ENCODE measurements at places on chromosomes 7 and 10.

- DNase-seq = no peak
Observed at GRCh38 chr10:110425684-110426293, 71.9 kb upstream of the DUSP5 start.

DNA sequence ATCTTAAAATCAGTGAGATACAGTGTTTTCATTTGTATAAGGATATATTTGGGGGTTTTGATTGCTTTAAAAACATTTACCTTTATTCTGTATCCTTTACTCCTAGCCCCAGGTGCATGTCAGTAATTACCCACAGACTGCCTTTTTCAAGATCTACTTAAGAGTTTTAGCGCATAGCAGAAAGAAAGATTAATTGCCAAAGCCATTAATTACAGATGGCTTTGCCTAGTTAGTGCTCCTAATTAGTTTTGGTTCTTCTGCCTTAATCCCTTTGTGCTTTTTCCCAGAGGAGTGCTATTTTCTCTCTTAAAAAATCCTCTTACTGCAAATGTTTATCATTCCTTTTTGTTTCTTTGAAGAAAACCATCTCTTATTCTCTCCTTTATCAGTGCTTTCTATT lies 122.8 kb downstream of the MAPK8 start:
- DNase-seq = no peak

DNA sequence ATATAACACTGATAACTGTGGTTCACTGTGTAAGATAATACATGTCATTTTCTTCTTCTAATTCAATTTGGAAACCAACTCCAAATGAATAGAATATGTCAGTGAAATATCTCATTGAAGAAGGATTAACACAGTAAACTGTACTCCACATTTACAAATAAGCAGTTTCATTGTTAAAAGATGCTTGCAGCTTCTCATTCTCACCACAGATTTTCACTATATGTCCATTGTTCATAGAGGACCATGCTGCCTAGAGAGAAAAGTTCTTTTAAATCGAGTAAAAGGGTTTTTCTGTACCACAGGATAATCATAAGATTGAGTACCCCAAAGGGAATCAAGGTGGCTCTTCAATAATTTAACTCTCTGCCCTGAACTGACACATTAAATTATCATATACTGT lies 165.5 kb downstream of the LRRN3 start:
- no peak for DNase-seq

- DNase-seq = peak; percentile 79
Observed at GRCh38 chr10:101062232-101063049, 652 bp downstream of the KAZALD1 start.

DNA sequence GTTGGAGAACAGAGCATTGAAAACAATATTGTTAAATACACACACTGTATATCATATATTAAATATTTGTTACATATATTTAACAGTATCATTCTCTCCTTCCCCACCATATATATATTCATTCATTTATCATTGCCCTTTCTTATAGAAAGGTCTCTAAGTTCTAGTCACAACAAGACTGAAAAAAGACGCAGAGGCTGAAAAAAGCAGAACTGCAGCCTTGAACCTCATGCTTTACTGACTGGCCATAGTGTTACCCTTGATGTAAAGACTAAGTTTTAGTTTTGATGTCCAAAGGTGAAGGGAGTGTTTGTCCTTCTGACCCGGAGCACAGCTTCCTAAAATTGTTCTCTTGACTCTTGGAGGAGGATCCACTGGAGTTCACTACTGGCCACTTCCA lies 247.9 kb downstream of the PTEN start:
- no peak for DNase-seq

DNA sequence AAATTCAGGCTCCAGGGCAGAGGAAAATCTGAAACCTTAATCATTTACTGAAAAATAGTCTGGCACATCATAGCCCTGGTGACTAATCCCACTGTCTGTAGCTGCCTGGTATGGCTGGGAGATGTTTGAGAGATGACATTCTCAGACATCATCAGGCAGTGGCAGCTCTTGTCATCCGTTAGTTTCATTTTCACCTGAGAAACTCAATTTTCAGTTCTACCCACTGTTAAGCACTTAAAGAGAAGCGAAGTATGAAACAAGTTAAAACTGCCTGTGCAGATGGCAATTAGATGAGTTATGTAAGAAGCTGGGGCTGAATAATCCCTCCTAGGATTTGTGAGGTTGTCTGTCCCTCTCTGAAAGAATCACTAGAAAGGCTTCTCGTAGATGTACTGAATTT lies 150.2 kb downstream of the NSUN6 start:
- no peak for DNase-seq

- no peak for DNase-seq
Observed at GRCh38 chr7:17299483-17299991, 1.1 kb downstream of the AHR start.

- DNase-seq = no peak
Observed at GRCh38 chr10:59276919-59277318, 85.4 kb downstream of the FAM13C start.

DNA sequence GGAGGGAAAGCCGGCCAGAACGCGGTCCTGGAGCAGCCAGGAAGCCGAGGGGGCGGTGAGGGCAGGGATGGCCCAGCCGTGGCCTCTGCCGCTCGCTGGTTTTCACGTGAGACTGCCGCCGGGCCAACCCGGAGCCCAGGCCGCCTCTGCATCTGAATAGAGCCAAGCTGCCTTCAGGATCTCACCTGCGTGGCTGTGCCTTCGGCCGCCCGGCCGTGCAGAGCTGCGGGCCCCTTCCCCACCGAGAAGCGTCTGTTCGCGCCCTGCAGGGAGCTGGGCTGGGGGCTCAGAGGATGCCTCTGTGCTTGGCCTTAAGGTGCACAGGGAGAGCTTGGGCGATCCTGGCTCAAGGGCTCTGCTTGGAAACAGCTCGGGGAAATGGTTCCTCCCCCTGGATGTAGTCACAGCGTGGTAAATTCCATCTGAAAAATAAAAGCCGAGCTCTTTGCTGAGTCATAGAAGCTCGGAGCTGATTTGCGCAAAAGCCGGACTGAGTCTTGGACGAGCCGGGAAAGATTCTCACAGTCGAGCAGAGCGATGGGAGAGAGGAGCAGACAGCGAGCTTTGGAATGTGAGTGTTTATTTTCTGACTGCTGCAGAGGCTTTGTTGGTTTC lies at the start of gene JAKMIP3:
Gene JAKMIP3 (plus strand): TSS at position 456 of the 615 bp plus-strand sequence. CDS start 38,863 bp downstream, outside the sequence.
- no peak for DNase-seq

DNA sequence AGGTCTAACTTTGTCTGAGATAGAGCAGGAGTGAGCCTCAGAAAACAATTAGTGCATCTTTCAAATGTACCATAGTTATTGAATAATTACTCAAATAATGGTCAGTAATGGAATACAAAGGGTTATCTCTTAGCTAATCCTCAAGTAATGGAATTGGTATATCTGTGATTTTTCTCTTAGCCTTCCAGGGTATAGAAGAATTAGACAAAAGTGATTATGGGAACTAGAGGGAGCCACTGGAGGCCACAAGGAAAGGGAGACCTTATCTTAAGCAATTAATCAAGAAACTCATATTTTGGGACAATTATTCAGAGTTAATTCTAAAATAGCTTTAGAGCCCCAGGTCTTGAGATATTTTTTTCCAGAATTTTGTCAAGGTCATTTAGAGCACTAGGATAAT lies 110.0 kb upstream of the GATA3 start:
- DNase-seq = no peak

DNA sequence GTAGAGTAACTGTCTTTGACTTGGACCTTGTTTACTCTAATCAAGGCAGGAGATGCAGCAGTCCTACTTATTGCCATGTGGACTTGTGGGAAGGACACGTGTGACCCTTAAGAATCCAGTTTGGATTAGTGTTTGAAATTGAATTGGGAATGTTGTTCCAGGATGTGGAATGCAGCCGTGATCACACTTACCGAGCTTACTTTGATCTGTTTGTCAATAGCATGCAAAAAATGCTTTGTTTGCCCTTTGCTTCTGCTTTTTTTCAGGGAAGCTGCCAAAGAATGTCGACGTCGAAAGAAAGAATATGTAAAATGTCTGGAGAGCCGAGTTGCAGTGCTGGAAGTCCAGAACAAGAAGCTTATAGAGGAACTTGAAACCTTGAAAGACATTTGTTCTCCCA lies 84.7 kb downstream of the CREM start:
- no peak for DNase-seq

- no peak for DNase-seq
Observed at GRCh38 chr7:109111086-109111485, 541.4 kb downstream of the DNAJB9 start.

GRCh38 chr7:99393355-99394187 lies 14.8 kb downstream of the PDAP1 start:
- no peak for DNase-seq

DNA sequence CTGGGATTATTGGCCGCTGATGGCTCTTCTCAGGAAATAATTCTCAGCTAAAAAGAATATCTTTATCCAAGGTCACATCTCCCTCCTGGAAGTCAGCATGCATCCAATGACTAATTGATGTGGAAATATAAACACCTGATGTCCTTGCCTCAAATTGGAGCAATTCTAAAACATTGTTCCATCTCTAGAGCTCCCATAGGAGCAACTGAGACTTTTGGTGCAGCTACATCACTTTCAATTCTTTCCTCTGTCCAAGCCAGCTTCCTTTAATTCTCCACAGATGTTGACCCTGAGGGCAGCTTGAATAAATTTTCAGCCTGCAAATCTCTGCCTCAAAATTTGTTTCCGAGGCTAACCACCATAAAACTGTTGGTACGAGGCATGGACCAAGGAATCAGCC lies 43.9 kb upstream of the KCND2 start:
- DNase-seq = no peak

DNA sequence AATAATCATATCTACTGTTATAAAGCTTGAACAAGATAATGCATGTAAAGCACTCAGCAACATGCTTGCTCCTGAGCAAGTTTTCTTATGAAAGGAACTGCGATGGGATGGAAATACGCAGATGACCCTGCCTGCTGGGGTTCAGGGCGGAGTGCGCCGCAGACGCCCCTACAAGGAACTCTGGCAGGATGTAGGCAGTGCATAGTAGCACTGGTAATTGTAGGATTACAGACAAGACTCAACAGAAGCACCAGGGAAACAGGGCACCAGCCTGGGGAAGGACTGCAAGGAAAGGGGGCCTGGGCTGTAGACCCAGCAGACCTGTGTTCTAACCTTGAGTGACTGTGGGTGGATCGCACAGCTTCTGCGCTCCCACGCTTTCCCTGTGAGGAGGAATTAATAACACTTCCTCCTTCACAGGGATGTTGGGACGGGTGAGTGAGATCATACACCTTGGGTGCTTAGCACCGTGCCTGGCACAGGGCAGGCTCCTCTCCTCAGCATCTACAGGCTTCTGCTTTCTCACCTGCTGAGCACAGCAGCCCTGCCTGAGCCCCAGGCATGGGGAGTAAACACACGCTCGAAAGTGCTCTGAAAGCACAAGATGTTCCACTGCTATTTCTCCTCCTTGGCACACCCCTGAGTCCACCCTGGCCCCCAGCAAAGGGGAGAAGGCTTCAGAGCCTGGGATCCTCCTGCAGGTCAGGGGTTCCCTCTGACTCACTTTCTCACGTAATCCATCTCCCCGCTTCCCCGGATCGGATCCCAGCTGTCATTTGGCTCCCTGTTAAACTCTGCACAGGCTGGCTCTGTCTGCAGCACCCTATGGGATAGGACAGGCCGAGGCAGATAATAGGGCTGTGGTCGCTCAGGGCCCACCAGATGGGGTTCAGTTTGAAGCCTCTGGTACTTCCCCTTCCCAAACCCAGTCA lies 19.2 kb downstream of the ITPRIP start:
- no peak for DNase-seq

- DNase-seq = no peak
Observed at GRCh38 chr10:79079054-79079397, 10.3 kb downstream of the ZMIZ1 start.

GRCh38 chr10:76282061-76283025 lies 850.9 kb downstream of the LRMDA start:
- no peak for DNase-seq

GRCh38 chr7:87036985-87037384 lies 22.5 kb downstream of the ELAPOR2 start:
- DNase-seq = no peak

- DNase-seq = no peak
Observed at GRCh38 chr7:100544386-100544785, 5.4 kb downstream of the AGFG2 start.

DNA sequence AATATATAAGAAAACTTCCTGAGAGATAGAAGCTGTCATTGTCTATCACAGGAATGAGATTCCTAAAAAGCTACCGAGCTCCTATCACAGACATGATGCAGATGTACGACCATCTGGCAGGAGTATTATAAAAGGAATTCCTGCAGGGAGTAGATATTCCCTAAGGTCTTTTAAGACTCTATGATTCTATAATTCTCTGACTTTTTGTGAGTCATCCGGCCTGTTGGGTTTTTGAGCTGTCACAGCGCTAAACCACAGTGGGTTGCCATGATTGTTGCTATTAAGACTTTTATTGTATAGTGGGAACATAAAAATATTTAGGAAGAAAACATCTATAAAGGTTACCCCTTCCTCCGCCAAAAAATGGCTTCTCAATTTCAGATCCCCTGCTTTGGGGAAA lies 223.4 kb downstream of the BMPER start:
- DNase-seq = no peak

All from left forelimb (tissue), 1 donor.